ENCODE measurements at places on chromosomes 3 and 15.

DNA sequence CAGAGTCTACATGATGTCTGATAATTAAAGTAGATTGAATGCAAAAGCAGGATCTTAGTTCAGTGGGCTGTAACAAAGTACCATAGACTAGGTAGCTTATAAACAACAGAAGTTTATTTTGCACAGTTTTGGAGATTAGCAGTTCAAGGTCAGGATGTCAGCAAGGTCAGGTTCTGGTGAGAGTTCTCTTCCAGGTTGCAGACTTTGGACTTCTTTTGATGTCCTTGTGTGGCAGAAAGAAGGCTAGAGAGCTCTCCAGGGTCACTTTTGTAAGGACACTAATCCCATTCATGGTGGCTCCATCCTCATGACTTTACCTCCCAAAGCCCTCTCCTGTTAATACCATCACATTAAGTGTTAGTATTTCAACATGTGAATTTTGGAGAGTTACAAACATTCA lies 12.1 kb downstream of the FYTTD1 start:
- no peak for DNase-seq

- DNase-seq, result no peak
Measured at GRCh38 chr3:128033102-128033501, 19.1 kb upstream of the SEC61A1 start.

DNA sequence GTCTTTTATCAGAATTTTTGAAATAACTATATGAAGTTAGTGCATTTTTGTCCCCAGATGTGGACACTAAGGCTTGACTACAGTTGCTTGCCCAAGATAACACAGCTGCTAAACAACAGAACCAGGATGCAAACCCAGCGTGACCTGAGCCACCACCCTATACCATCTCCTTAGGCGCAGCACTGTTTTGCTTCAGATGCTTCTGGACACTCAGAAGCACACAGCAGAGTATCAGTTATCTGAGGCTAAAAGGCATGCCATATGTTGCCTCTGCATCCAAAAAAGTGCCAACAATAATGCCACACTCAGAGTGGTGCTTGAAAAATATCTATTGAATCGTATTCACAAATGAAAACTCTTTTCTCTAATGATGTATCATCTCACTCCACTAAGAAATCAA lies 24.5 kb downstream of the KCNMB2 start:
- DNase-seq, result no peak

GRCh38 chr15:58276924-58277323 lies 138.7 kb downstream of the AQP9 start:
- DNase-seq, result no peak
